Stimulated activated CD4-positive, alpha-beta T cell treated with anti-CD3 and anti-CD28 coated beads, Interleukin-15, amount 100 ng/mL, for 1 hour (primary cell): ENCODE measurements at places on chromosomes 4 and X.

GRCh38 chr4:24881508-24882196 lies 31.2 kb downstream of the CCDC149 start:
- no peak for DNase-seq

DNA sequence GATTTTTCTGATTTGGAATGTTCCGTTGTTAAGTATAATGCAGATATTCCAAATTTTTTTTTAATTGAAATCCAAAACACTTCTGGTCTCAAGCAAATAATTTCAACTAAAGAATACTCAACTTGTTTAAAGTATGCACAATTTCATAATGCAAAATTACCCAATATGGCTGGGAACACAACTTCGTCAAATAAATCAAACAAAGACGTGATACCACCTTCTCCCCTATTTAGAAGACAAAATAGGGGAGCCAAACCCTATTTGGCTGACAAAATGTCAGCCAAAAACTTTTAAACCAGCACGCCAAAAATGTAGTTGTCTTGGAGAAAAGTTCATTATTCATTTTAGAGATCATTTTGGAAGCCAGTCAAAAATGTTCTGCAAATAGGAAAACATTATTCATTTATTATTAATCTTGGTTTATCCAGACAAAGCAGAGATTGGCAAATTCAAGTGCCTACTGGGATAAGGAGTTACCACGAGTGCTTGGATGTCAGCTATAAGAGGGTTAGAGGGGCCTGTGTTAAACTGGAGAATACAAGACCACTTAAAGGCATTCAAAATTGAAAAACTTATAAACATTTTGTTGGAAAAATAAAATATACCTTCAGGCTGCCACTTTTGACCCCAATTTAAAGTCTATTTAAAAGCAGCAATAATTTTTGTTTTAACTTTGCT lies 3.3 kb upstream of the TKTL2 start:
- no peak for DNase-seq

GRCh38 chr4:37976507-37976906 lies 16.3 kb downstream of the PTTG2 start:
- DNase-seq: no peak

GRCh38 chr4:151429957-151430570 lies 21.1 kb downstream of the FHIP1A start:
- DNase-seq: no peak

DNA sequence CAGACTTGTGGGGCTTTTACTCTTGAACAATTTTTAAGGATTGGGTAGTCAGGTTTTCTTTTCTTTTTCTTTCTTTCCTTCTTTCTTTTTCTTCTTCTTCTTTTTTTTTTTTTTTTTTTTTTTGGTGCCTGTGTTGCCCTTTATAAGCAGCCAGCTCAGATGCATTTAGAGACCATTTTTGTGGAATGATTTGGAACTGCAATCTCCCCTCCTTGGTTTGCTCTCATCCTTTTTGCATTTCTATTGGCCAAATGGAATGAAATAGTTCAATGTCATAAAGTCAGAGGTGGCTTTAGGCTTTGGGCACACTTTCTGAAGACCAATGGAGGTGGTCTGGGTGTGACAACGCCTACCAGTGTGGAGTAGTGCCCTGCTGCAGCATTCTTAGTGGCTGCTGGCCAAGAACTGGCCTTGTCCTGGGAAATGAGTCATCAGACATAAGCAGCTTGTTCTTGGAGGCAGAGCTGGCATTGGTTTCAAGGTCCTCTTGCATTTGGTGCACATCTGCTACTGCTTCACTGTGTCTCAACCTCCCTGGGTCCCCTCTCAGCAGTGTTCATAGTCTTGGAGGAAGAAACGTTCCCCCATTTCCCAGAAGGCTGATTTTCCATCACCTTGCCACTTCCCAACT lies 84.5 kb downstream of the CT47B1 start:
- DNase-seq: no peak

- DNase-seq: no peak
These were observed 2.2 kb downstream of the USO1 start for GRCh38 chr4:75726577-75726976.

GRCh38 chr4:114783215-114783595 lies 184.6 kb downstream of the UGT8 start:
- DNase-seq: no peak
